ENCODE measurements at places on chromosomes 3 and 15.

- no peak for DNase-seq
These were observed 32.9 kb upstream of the SLC22A13 start for GRCh38 chr3:38232701-38233100.

DNA sequence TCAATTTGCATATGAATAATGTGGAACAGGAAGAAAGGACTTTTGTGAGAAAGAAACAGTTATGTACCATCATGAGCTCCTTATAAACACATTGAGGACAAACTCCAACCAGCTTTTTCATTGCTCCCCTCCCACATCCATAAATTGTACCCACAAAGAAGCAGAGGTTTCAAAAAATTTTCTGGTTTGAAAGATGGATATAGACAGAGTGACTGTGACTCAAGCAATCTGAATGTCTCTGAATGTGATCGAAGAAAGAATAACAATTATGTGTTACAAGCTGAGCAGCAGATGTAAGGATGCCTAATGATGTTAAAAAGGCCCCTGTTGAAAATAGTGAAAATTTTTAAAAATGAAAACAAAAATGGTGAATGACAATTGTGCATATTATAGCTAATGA, 127.4 kb downstream of the TFG start:
- DNase-seq: no peak

GRCh38 chr3:32397941-32398340, 6.3 kb downstream of the CMTM7 start:
- DNase-seq: no peak

GRCh38 chr3:57896691-57897090, 111.5 kb upstream of the FLNB start:
- no peak for DNase-seq

GRCh38 chr3:115347737-115348136, 200.6 kb upstream of the ZBTB20 start:
- DNase-seq: no peak

DNA sequence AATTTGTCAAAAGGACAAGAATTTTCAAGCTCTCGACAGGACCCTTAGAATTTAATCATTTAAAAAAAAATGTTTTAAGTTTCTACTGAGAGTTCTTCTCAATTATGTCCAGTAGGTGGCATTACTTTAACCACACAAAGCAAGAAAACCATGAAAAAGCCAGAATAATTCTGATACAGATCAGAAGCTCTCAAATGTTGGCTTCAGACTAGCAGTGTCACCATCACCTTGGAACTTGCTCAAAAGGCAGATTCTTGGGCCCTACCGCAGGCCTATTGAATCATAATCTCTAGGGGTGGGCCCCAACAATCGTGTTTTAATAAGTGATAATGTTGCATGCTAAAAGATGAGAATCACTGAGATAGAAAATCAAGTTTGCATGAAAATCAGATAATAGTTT, 99.5 kb upstream of the KCNMB2 start:
- DNase-seq: peak; percentile 2

DNA sequence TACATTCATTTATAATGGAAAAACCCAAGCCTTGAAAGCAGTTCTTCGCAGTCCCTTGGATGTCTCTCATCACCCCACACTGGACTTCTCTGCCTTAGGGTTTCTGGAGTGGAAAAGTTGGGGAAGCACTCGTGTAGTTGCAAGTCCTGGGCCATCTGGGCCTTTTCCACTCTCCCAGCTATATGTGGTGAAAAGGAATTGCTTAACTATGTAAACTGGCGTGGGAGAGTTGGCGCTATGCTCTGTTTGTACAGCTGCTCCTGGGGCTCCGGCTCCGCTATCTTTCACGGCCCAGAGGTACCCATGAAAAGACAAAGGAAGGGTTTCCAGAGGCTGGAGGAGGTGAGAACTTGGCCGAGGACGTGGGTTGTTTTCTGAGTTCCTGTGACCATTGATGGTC, 81.1 kb upstream of the MYZAP start:
- DNase-seq: no peak

DNA sequence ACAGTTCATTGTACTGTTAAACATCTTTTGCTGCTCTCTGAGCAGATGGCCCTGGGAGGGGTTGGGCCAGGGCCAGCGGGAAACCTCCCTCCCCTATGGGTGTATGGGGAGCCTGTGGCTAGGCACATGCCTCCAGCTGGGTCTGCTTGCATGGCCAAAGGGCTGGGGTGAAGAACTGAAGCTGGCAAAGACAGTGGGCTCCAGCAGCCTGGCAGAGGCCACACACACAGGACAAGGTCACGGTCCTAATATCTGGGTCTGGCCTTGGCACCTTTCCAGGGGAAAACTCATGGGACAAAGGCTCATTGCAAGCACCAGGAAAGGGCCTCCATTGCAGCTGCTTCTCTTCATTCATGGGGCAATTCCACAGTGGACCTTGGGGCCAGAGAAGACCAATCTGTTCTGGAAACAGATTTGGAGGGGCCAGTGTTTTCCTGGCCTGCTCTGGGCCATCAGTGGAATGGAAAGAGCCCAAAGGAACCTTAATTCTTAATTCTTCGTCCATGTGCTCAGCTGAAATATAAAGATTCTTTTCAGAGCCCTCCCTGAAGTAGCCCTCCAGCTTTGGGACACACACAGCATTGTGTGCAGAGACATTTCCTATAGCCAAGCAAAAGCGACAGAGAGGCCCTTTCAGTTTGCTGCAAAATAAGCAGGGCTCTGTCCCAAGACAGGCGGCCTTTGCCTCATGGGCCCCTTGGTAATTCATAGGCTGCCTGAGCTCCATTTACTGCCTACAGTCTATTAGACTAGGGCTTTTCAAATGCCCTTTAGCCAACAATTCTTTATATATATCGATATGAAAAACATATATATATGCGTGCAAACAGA, 11.3 kb upstream of the LIMD1 start:
- no peak for DNase-seq

GRCh38 chr15:28881600-28881999, 4.2 kb upstream of the APBA2 start:
- DNase-seq: no peak

- no peak for DNase-seq
These were observed 1.1 kb upstream of the OR4F15 start for GRCh38 chr15:101810876-101811275.

DNA sequence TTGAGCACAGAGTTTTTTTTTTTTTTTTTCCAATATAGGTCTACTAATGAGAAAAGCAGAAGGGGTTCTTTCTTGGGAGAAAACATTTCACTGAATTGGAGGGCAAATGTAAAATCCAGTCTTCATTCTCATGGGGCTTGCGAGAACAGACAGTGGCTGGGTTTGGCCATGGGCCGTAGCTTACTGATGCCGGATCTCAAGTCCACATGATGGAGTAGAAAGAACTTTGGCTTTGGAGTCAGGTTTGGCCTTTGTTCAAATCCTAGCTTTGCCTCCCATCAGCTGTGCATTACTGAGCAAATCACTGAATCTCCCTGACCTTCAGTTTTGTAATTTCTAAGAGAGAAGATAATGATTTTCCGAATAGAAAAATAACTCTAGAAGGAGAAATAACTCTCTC, 59.7 kb downstream of the LMCD1 start:
- DNase-seq: no peak

- no peak for DNase-seq
These were observed 251.9 kb downstream of the CDIN1 start for GRCh38 chr15:36831125-36831903.

- DNase-seq: no peak
These were observed 13.9 kb downstream of the TSC22D2 start for GRCh38 chr3:150421799-150422548.

DNA sequence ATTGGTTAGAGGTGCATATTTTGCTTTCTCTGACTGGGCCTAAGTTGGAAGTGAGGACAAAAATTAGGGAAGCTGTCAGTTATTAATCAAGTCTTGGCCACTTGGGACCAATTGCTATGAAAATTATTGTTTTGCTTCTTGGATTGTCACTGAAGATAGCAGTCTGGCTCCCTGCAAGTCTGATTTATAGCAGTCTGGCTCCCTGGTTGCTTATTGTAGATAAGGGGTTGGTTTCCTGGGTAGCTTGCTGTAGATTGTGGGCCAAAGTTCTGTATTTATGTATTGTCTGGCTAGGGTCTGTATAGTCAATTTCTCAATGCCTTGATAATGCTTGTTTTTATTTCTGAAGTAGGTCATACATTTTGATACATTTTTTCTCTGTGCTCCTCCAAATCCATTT, 13.3 kb upstream of the DRD3 start:
- DNase-seq: no peak

DNA sequence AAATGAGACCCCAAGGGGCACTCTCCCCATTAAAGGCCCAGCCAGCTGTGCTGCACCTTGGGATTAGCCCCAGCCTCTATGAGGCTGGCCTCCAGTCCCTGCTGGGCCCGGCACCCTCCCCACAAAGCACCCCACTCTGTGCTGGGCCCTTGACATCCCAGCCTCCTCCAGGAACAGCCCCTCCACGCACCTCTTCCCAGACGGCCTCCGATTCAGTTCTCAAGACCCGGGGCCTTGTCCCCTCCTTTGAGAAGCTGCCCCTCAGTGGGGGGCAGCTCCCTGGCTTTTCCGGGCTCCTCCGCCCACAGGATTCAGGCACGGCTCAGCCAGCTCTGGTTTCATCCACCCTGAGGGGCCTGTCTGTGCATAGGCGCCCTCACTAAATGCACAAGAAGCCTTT, 144.1 kb downstream of the LRRK1 start:
- no peak for DNase-seq

- DNase-seq: no peak
These were observed 172.6 kb upstream of the WNT5A start for GRCh38 chr3:55659701-55660100.

DNA sequence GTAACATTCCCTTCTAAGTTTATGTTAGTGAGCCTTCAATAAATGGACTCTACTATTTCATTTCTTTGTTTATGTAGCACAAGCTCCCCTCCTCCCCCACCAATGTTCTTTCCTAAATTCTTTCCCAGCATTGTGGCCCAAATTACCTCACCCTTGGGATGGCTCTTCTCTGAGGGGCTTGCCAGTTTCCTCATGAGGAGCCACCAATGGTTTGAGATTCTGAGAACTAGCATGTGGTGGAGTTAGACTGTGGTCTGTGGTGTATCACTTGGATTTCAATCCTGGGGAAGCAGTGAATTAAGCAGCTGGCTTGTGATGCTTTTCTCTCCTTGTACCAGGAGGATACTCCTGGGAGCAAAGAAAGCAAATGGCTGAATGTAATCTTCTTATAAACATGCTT, 50.0 kb upstream of the NPHP3 start:
- no peak for DNase-seq

GRCh38 chr3:26768068-26768651, 145.6 kb downstream of the LRRC3B start:
- DNase-seq: no peak

- no peak for DNase-seq
These were observed 167.0 kb upstream of the DPH6 start for GRCh38 chr15:35712956-35713355.

- no peak for DNase-seq
These were observed 17.7 kb downstream of the TICRR start for GRCh38 chr15:89593018-89593417.

- DNase-seq: peak; percentile 42
These were observed 541 bp downstream of the RPS27L start for GRCh38 chr15:63156755-63157117.

DNA sequence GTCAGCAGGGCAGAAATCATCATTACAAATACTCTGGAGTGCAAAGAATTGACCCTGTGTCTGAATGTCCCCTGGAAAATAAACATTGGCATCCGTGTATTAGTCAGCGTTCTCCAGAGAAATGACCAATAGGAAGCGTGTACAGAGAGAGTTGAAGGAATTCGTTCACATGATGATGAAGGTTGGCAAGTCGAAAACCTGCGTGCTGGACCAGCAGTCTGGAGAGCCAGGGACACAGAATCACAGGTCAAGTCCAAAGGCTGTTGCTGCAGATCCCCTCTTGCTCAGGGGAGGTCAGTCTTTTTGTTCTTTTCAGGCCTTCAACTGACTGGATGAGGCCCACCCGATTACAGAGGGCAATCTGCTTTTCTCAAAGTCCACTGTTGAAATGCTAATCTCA, 16.6 kb downstream of the GP9 start:
- DNase-seq: no peak

DNA sequence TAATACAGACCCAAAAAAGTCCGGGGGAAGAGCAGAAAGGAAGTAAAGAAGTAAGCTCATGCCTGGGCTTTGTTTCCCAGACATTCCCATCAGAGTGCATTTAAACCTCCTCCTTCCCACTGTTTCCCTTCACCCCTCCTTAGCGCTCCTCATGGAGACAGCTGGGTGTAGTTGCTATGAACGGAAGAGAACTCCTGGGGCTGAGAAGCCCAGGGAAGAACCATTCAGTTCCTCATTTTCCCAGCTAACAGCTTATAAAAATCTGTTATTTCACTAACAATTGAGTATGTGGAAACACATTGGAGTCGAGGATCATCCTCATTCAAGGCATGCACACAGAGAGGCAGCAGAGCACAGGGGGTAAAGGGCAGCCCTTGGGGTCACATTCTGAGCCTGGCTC, 299.3 kb downstream of the SHQ1 start:
- DNase-seq: no peak

GRCh38 chr15:91866971-91867372, 13.5 kb downstream of the SLCO3A1 start:
- no peak for DNase-seq

DNA sequence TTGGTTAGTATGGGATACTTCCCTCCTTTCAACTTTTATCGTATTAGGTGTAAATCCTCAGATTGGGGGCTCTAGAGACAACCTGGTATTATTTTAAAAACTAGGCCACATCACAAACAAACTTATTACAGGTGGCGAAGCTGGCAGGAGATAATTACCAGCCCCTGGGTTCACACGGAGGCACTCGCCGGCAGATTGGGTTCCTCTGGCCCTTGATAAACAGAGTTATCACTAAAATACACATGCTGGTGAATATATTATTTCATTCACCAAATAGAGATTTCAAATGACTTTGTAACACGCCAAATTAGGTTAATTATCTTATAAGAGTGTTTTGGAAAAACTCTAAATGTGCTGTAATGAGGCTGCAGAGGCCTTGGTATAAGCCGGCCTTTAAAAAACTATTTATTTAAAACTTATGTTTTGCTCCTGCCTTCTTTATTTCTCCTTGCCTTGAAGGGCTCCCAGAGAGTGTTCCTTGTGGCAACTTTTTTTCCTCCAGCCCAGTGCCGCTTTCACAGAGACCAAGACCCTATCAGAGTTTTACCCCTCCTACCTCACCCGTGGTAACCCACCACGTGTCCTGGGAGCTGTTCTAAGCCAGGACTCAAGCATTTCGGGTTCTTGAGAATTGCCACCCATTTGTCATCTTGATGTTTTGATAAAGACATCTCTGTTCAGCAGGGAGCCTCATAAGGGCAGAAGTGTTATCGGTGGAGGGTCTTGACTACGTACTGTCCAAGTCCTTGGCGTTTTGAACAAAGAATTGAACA, 468.6 kb upstream of the CFAP20DC start:
- DNase-seq: no peak

- no peak for DNase-seq
These were observed 20.4 kb downstream of the SLC7A14 start for GRCh38 chr3:170565495-170565894.
